ENCODE measurements at places on chromosomes 13 and 19. TPM values are rescaled to one million over a fixed set of nuclear protein-coding genes. Genes with fewer than 3 reads are reported as not detected.
A peak's percentile ranks its signal among the peaks of the same experiment; 100 is the strongest.

GRCh38 chr13:48813518-48813917 is 159.8 kb downstream of the CYSLTR2 start:
- DNase-seq = no peak
- H3K27me3 ChIP-seq = no peaks in the 10 kb centered on the region
- H3K27ac ChIP-seq = no peak overlapping the region
- H3K36me3 ChIP-seq = no peaks in the 10 kb centered on the region
- H3K4me3 ChIP-seq = no peak overlapping the region

GRCh38 chr13:40102854-40103253 is 447.4 kb downstream of the COG6 start:
- no peaks in the 10 kb centered on the region for H3K27me3 ChIP-seq
- no peak overlapping the region for H3K4me3 ChIP-seq
- H3K4me1 ChIP-seq = no peaks in the 10 kb centered on the region
- no peaks in the 10 kb centered on the region for H3K36me3 ChIP-seq

DNA sequence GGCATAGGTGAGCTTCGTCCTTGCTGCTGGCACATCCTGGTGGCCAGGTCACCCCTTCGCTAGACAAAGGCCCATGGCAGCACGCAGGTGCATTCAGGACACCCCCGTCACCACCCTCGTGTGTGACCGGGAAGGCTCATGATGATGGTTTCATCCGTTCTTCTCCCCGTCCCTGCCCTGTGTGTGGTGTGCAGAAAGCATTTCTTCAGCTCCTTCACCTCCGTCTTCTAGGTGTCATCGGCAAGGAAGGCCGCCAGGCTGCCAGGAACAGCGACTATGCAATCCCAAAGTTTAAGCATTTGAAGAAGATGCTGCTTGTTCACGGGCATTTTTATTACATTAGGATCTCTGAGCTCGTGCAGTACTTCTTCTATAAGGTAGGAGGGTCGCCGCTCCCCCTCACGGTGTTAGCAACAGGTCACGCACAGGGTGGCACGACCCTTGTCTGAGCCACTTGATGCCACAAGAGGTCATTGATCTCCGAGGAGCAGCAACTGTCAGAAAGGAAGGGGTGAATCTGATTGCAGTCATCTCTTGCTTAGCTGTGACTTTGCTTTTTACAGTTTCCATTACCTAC is 111.0 kb upstream of the MCF2L start:
- no peaks in the 10 kb centered on the region for H3K27me3 ChIP-seq
- H3K36me3 ChIP-seq = peaks cover 47% of the 10 kb centered on the region
- H3K27ac ChIP-seq = no peak overlapping the region

- H3K36me3 ChIP-seq = peaks cover 5% of the 10 kb centered on the region
- H3K27me3 ChIP-seq = peaks cover 5% of the 10 kb centered on the region
- H3K4me3 ChIP-seq = no peak overlapping the region
- DNase-seq = no peak
- no peak overlapping the region for H3K27ac ChIP-seq
Measured at GRCh38 chr19:42191330-42191729, 26.1 kb downstream of the DEDD2 start.

DNA sequence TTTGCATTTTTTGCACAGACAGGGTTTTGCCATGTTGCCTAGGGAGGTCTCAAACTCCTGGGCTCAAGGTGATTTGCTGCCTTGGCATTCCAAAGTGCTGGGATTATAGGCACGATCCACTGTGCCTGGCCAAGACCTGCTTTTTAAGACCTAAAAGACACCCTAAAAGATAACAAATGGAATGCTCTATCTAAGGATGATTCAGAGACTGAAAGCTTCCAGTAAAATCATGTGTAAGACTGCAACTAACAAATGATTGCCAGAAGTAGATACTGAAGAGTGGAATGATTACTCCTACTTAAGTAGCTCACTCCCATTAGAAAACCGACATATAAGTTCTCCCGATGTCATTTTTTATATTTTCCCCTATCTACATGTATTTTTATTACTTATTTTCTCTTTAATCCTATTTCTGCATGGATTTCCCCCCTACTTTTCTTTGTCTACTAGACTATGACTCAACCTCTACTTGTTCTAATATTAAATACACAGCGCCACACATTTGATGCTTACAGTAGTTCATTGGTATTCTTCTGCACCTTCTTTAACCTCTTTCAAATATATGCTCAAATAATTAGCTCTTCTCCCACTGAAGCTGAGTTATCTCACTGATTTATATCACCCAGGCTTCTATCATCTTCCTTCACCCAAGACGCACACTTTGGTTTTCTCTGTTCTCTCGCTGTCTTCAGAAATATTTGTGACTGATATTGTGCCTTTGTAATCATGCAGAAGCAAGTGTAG is 32.2 kb upstream of the KLF12 start:
- no peak overlapping the region for H3K4me3 ChIP-seq
- no peak overlapping the region for H3K27ac ChIP-seq
- H3K4me1 ChIP-seq = no peaks in the 10 kb centered on the region
- no peaks in the 10 kb centered on the region for H3K27me3 ChIP-seq
- no peak for DNase-seq

GRCh38 chr19:4390017-4390566 is 10.3 kb downstream of the SH3GL1 start:
- no peak for DNase-seq
- H3K36me3 ChIP-seq = peaks cover 48% of the 10 kb centered on the region
- H3K4me1 ChIP-seq = peaks cover 99% of the 10 kb centered on the region
- no peak overlapping the region for H3K4me3 ChIP-seq
- peak overlapping the region; percentile 86 for H3K27ac ChIP-seq

- H3K36me3 ChIP-seq = peaks cover 25% of the 10 kb centered on the region
- peaks cover 6% of the 10 kb centered on the region for H3K4me1 ChIP-seq
- no peak overlapping the region for H3K27ac ChIP-seq
Measured at GRCh38 chr19:40393894-40394815, 4.2 kb upstream of the HIPK4 start.

- no peaks in the 10 kb centered on the region for H3K36me3 ChIP-seq
- no peak overlapping the region for H3K27ac ChIP-seq
- no peaks in the 10 kb centered on the region for H3K27me3 ChIP-seq
- no peak for DNase-seq
- H3K4me3 ChIP-seq = no peak overlapping the region
Measured at GRCh38 chr13:47087841-47088240, 191.0 kb upstream of the HTR2A start.

- no peaks in the 10 kb centered on the region for H3K27me3 ChIP-seq
- H3K4me3 ChIP-seq = no peak overlapping the region
- peaks cover 2% of the 10 kb centered on the region for H3K36me3 ChIP-seq
- DNase-seq = no peak
- H3K4me1 ChIP-seq = peaks cover 18% of the 10 kb centered on the region
- peak overlapping the region; percentile 42 for H3K27ac ChIP-seq
Measured at GRCh38 chr13:44396701-44397580, 23.3 kb downstream of the SERP2 start.

The EXOC3L2 gene
- 0.92 TPM for polyA plus RNA-seq

The APLP1 gene
- polyA plus RNA-seq = 1,021 TPM

The PSG11 gene
- polyA plus RNA-seq = 0.36 TPM

The KLK15 gene
- polyA plus RNA-seq = not detected
